ENCODE measurements at places on chromosomes 13 and 19.

GRCh38 chr13:113179374-113180230 lies 21.2 kb downstream of the PROZ start:
- H3K27ac ChIP-seq = no peak overlapping the region
- peaks cover 3% of the 10 kb centered on the region for H3K4me1 ChIP-seq
- H3K27me3 ChIP-seq = no peaks in the 10 kb centered on the region
- no peak overlapping the region for H3K4me3 ChIP-seq
- DNase-seq = no peak
- peaks cover 11% of the 10 kb centered on the region for H3K36me3 ChIP-seq

- H3K36me3 ChIP-seq = no peaks in the 10 kb centered on the region
- no peak overlapping the region for H3K4me3 ChIP-seq
- peaks cover 10% of the 10 kb centered on the region for H3K27me3 ChIP-seq
- no peaks in the 10 kb centered on the region for H3K4me1 ChIP-seq
- no peak overlapping the region for H3K27ac ChIP-seq
Measured at GRCh38 chr19:30564551-30565011, 192.4 kb downstream of the ZNF536 start.

- no peaks in the 10 kb centered on the region for H3K27me3 ChIP-seq
- no peak overlapping the region for H3K4me3 ChIP-seq
- no peak for DNase-seq
- H3K4me1 ChIP-seq = no peaks in the 10 kb centered on the region
- no peak overlapping the region for H3K27ac ChIP-seq
- no peaks in the 10 kb centered on the region for H3K36me3 ChIP-seq
Measured at GRCh38 chr13:48993150-48993549, 17.4 kb downstream of the FNDC3A start.

DNA sequence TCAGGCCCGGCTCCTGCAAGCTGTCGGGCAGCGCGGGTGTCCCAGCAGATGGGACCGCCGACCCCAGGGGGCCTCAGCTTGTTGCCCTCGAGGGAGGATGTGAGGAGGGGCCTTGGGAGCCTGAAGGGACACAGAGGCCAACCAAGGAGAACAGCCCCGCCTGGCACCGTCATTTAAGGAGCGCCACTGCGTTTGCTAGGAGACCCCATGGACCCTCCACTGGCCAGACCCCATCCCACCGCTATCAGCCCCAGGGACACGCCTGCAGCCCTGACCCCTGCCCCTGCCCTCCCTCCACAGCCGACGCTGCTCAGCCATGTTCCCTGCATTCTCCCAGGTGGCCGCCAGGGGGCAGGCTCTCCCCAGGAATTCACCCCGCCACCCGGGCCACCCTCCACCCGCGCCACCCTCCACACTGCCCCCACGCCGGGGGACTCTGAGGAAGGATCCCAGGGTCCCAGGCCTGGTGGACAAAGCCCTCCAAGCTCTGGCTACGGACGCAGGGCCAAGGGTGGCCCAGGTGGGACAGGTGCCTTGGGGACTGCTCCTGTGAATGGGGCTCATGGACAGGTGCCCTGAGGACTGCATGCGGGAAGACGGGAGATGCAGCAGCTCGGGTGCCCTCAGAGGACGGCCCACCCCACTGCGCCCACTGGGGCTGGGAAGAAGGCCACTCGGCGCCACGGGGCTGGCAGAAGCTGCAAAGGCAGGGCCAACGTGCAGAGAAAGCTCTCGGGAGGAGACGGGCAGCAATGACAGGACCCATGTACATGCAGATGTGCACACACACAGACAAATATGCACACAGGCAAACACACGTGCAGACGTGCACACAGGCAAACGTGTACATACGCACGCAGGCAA lies 34.4 kb downstream of the PIP5K1C start:
- H3K27ac ChIP-seq = no peak overlapping the region
- H3K27me3 ChIP-seq = no peaks in the 10 kb centered on the region
- H3K36me3 ChIP-seq = no peaks in the 10 kb centered on the region
- H3K4me1 ChIP-seq = peaks cover 7% of the 10 kb centered on the region
- H3K4me3 ChIP-seq = no peak overlapping the region

GRCh38 chr13:99288089-99288488 lies 19.1 kb downstream of the GPR183 start:
- H3K4me3 ChIP-seq = no peak overlapping the region
- no peaks in the 10 kb centered on the region for H3K36me3 ChIP-seq
- DNase-seq = no peak
- H3K27me3 ChIP-seq = no peaks in the 10 kb centered on the region
- H3K4me1 ChIP-seq = no peaks in the 10 kb centered on the region

DNA sequence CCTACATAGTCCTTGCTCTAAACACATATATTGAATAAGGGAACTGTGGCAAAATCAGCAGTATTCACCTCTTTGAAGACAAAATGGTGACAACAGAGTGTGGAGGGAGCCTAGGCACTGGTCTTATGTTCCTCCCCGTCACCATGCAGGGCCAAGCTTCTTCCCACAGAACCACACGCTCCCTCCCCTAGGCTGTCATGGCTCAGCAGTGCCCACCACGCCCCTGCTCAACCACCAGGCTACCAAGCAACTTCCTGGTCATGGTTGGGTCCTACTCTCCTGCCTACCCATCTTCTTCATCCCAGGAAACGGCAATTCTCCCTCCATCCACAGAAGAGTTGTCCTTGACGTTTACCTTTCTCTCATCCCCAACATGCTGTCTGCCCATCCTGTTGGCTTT lies 126.1 kb downstream of the CRYL1 start:
- no peak overlapping the region for H3K27ac ChIP-seq
- no peaks in the 10 kb centered on the region for H3K36me3 ChIP-seq
- H3K27me3 ChIP-seq = no peaks in the 10 kb centered on the region
- H3K4me3 ChIP-seq = no peak overlapping the region

DNA sequence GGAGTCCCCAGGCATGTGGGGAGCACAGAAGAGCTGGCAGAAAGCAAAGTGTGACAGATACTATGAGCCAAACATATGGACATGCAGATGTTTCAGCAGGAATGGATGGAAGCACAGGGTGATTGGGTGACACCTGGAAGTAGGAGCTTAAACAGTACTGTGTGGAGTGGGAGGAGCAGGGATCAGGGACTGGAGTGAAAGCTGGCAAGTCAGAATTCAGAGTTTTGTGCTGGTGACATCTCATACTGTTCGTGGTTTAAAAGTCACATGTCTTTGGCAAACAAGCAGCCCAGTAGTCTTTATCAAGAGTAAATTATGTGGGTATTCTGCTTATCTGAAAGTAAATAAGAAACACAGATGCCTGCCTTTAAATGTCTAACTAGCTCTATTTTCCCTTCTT lies 408.2 kb downstream of the COG6 start:
- no peak overlapping the region for H3K4me3 ChIP-seq
- no peaks in the 10 kb centered on the region for H3K36me3 ChIP-seq
- H3K4me1 ChIP-seq = no peaks in the 10 kb centered on the region
- no peak for DNase-seq
- H3K27ac ChIP-seq = no peak overlapping the region

DNA sequence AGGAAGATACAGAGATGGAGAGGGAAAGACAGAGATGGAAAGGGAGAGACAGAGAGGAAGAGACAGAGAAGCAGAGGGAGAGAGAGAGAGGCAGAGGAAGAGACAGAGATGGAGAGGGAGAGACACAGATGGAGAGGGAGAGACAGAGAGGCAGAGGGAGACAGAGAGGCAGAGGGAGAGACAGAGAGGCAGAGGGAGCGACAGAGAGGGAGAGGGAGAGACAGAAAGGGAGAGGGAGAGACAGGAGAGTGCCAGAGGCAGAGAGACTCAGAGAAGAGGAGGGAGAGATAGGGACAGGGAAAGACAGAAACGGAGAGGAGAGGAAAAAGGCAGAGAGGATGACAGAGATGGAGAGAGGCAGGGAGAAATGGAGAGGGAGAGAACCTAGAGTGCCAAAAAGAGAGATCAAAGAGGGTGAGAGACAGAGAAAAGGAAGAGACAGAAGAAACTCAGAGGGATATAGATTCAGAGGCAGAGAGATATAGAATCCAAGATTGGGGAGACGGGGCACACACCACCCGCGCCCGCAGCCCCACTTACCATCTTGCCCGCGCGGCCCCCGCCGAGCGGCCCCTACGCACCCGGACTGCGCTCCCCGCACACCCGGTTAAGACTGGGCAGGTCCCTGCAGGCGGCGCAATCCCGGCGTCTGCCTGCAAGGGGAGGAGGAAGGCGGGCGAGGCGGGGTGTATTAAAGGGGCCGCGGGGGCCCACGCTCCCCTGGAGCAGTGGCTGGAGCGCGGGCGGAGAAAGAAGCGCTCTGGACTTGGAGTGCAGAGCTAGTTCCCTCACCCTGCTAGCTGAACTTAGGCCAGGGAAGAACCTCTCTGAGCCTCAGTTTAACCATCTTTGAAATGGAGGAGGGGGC lies 10.7 kb downstream of the TM6SF2 start:
- no peak overlapping the region for H3K4me3 ChIP-seq
- no peak overlapping the region for H3K27ac ChIP-seq
- H3K4me1 ChIP-seq = no peaks in the 10 kb centered on the region
- H3K36me3 ChIP-seq = no peaks in the 10 kb centered on the region
- no peak for DNase-seq

DNA sequence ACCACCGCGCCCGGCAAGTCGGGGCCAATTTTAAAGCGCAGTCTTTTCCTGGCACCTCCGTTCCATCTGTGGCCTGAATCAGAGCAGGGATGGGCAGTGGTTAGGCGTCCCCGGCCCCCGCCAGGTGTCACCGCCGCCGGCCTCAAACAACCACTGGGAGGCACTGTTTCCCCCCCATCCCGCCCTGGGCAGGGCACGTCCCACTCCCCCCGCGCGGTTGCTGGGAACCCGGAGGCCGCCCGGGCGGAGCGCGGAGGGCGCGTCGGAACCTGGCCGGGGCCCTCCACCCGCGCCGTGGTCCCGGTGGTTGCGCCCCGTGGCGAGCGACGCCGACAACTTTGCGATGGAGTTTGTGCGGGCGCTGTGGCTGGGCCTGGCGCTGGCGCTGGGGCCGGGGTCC lies at the start of gene GRIN3B:
GRIN3B (plus strand) TSS at position 325 of the 400 bp plus-strand sequence; CDS start at position 344, 19 bp downstream.
- H3K4me1 ChIP-seq = peaks cover 7% of the 10 kb centered on the region
- H3K27ac ChIP-seq = no peak within 1 kb of the TSS

- H3K4me1 ChIP-seq = no peaks in the 10 kb centered on the region
- no peaks in the 10 kb centered on the region for H3K27me3 ChIP-seq
- no peak overlapping the region for H3K27ac ChIP-seq
- no peak overlapping the region for H3K4me3 ChIP-seq
Measured at GRCh38 chr13:69769608-69770007, 338.0 kb upstream of the ATXN8OS start.

GRCh38 chr13:24230428-24231072 lies 70.0 kb downstream of the SPATA13 start:
- no peaks in the 10 kb centered on the region for H3K36me3 ChIP-seq
- no peak overlapping the region for H3K27ac ChIP-seq
- no peak for DNase-seq
- no peak overlapping the region for H3K4me3 ChIP-seq
